ENCODE measurements at places on chromosomes 7 and 10. TPM values are rescaled to one million over a fixed set of nuclear protein-coding genes. Genes with fewer than 3 reads are reported as not detected.

GRCh38 chr10:42970451-42971250 is 106.2 kb upstream of the RET start:
- H3K4me3 ChIP-seq: no peak overlapping the region
- no peaks in the 10 kb centered on the region for H3K27me3 ChIP-seq
- peak; percentile 90 for DNase-seq
- no peaks in the 10 kb centered on the region for H3K36me3 ChIP-seq
- peaks cover 59% of the 10 kb centered on the region for H3K4me1 ChIP-seq

DNA sequence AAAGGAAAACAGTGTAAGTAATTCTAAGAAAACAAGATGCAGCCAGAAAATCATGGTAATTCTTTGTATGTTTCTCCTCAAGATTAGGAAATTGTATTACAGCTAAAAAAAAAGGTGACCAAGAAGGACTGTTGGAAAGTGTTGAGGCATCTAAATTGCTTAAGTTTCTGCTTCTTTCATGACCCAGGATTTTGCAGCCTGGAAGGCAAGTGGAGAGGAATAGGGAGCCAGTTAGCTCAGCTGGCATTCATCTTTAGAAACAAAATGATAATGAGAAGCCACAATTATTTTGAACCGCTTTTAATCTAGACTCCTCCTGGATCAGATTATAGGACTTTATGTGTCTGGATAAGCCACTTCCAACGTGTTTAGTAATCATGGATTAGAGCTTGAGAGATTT is 56.8 kb upstream of the TMEM229A start:
- H3K4me3 ChIP-seq: no peak overlapping the region
- H3K27me3 ChIP-seq: no peaks in the 10 kb centered on the region
- no peaks in the 10 kb centered on the region for H3K36me3 ChIP-seq
- DNase-seq: no peak
- H3K4me1 ChIP-seq: peaks cover 10% of the 10 kb centered on the region

- no peaks in the 10 kb centered on the region for H3K36me3 ChIP-seq
- peaks cover 12% of the 10 kb centered on the region for H3K4me1 ChIP-seq
- no peak overlapping the region for H3K4me3 ChIP-seq
- DNase-seq: peak; percentile 56
- no peak overlapping the region for H3K27ac ChIP-seq
Observed at GRCh38 chr10:69568472-69569395, 4.5 kb downstream of the NEUROG3 start.

- H3K27me3 ChIP-seq: no peaks in the 10 kb centered on the region
- no peaks in the 10 kb centered on the region for H3K36me3 ChIP-seq
- H3K4me1 ChIP-seq: peaks cover 5% of the 10 kb centered on the region
Observed at GRCh38 chr7:132249256-132249971, 326.9 kb downstream of the PLXNA4 start.

GRCh38 chr7:113321201-113321600 is 202.8 kb upstream of the SMIM30 start:
- H3K27ac ChIP-seq: no peak overlapping the region
- H3K4me1 ChIP-seq: no peaks in the 10 kb centered on the region
- H3K4me3 ChIP-seq: no peak overlapping the region
- DNase-seq: no peak
- H3K36me3 ChIP-seq: no peaks in the 10 kb centered on the region

Gene PRSS2
- polyA plus RNA-seq: not detected
